ENCODE measurements at places on chromosomes 11 and 22.

DNA sequence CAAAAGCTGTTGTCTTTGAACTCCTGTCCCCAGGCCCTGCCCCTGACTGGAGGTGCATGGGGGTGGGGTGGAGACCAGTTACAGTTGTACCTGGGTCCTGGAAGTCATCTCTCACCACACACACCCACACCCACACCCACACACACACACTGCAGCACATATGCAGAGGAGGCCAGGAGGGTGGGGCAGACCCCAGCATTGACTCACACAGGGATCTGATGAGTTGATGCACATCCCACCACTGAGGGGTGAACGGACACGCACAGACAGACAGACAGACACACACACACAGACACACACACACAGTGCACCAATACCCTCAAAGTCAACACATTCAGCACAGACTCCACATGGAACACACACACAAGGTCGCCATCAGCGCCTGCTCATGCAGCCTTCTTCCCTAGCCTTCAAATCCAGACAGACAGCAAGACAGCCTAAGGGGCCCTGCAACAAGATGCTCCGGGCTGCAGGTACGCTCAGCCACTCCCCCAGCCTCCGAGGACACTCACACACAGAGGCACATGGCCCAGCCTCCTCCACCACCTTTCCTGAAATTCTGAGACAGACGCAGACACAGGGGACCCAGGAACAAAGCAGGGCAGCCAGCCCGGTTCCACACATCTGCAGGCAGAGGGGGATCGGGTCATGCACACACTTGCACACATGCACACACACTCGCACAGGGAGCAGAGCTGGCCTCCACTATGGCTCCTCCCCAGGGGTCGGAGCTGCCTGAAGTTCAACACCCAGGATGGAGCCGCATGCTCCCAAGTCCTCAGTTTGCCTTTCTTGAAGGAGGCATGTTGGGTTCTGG, 26.5 kb downstream of the SYT7 start:
- no peak for DNase-seq

- DNase-seq = no peak
Measured at GRCh38 chr11:16572945-16573344, 165.5 kb upstream of the C11orf58 start.

DNA sequence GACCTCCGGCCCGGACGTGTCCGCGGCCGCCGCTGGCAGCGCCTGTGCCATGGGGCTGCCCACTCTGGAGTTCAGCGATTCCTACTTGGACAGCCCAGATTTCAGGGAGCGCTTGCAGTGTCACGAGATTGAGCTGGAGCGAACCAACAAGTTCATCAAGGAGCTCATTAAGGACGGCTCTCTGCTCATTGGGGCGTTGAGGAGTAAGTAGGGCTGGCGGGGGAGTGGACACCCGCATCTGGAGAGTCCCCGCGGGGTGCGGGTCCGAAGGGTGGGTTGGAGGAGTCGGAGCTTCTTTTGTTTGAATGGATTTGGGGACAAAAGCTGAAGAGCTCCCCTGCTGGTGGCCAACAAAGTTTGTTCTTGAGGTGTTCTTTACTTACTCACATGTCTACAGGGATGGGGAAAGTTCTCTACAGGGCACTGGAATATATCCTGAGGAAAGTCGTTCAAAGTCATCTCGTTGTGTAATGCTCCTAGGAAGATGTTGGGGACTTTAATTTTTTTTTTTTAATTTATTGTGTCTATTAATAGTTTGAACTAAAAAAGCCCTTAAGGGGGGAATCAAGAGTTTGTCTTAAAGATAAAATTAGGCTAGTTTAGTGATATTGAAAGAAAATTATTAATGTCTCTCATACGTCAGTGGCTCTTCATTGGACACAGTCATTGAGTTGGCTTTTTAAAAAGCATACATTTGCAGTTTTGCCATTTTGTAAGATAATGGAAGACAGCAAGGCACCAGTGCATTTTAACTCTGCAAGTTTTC, 725 bp downstream of the ARHGAP42 start:
- no peak for DNase-seq

GRCh38 chr11:66701432-66702240, 23.9 kb upstream of the RBM4B start:
- DNase-seq = no peak

DNA sequence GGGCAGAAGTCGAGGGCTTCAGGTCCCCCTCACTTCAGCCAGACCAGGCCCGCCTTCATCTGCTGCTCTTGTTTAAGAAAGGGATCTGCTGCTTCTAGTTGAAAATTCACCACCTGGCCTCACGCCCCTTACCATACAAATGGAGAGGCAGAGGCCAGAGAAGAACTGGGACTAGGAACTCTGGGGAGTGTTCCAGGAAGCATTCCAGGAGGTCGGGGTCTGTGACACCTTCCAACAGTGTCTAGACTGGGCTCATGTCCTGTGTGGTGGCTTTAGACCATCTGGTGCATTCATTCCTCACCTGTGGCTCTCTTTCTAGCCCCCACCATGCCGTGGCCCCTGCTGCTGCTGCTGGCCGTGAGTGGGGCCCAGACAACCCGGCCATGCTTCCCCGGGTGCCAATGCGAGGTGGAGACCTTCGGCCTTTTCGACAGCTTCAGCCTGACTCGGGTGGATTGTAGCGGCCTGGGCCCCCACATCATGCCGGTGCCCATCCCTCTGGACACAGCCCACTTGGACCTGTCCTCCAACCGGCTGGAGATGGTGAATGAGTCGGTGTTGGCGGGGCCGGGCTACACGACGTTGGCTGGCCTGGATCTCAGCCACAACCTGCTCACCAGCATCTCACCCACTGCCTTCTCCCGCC, 12.3 kb downstream of the TSKU start:
- DNase-seq = no peak

DNA sequence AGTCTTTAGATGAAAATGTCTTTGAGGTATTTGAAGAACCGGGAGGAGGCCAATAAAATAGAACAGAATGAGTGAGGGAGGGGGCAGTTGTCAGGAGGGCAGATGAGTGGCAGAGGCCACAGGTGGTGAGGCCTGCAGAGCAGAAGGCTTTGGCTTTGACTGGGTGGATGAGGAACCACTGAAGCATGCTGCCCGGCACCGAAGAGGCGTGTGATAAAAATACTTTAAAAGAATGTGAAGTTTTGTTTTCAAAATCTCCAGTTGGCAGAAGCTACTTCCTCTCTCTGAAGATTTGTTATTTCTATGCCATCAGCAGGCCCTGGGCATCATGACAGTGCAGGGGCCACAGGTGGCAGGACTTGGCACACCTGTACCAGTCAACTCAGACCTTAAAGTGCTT, 6.3 kb downstream of the MS4A12 start:
- no peak for DNase-seq

GRCh38 chr11:85848556-85848955, 6.6 kb upstream of the CCDC83 start:
- no peak for DNase-seq

DNA sequence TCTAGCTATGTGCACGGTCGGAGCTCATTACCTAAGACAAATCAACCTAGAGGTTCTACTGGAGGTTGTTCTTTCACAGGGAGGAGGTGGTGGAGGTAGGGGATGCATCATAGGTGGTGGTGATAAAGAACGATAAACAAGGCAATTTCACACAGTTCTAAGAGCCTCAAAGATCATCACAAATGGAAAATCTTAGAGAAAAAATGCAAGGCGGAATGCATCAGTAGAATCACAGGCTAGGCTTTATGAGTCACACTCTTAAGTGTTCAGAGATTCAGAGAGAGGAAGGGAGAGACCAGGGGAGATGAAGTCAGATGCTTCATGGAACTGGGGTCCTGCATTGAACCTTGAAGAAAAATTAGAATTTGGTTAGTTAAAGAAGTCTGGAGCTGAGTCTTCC, 58.3 kb downstream of the TMPRSS5 start:
- DNase-seq = no peak

DNA sequence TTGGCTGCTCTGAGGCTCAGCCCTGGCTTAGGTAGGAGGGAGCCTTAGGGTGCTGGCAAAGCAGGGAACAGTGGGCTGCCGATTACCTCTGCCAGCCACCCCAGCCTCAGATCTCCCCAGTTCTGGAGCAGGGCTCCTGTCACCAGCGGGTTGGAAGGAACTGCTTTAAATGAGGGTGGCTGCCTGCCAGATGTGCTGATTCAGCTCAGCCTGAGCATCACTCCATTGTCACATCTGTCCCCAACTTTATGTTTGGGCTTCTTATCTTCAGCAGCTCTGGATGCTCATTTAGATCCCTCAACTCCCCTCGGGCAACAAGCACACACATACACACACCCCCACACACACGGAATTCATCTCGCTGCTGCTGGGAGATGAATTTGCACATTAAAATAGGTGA, 16.9 kb upstream of the ANKK1 start:
- no peak for DNase-seq

GRCh38 chr22:44823396-44823795, 71.0 kb downstream of the ARHGAP8 start:
- no peak for DNase-seq

- no peak for DNase-seq
Measured at GRCh38 chr11:11261629-11262028, 91.4 kb downstream of the CSNK2A3 start.

DNA sequence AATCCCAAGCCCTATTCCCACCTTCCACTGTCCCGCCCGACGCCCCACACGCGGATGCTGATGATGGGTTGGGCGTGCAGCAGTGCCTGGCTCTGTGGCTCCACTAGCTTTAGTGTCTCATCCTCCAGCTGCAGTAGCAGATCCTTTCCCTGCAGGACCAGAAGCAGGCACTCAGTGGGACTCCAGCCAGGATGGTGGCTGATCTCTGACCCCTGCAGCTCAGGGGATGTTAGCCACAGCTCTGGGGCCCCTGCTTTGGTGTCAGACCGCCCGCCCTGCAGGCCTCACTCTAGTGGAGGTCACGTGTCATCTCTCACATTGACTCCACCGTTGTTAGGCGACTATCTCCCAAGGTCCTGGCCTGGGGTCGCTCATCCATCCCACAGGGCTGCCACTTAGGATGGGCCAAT, 11.8 kb downstream of the SMPD1 start:
- DNase-seq = no peak

DNA sequence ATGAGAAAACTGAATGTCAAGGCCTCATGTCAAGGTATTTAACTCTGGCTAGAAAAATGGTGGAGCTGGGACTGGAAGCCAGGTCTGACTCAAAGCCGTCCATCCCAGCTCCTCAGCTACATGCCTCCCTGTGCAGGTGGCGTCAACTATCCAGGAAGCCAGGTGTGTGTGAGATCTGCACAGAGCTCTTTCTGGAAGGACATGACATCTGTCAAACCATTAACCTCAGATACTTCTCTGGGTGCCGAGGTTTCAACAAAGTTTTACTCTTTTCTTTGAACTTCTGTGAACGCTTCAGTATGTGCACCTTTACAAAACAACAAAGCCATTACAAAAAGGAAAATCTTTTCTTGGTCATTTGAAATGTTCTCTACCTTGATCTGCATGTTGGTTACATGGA, 7.0 kb upstream of the CASTOR1 start:
- DNase-seq = no peak

DNA sequence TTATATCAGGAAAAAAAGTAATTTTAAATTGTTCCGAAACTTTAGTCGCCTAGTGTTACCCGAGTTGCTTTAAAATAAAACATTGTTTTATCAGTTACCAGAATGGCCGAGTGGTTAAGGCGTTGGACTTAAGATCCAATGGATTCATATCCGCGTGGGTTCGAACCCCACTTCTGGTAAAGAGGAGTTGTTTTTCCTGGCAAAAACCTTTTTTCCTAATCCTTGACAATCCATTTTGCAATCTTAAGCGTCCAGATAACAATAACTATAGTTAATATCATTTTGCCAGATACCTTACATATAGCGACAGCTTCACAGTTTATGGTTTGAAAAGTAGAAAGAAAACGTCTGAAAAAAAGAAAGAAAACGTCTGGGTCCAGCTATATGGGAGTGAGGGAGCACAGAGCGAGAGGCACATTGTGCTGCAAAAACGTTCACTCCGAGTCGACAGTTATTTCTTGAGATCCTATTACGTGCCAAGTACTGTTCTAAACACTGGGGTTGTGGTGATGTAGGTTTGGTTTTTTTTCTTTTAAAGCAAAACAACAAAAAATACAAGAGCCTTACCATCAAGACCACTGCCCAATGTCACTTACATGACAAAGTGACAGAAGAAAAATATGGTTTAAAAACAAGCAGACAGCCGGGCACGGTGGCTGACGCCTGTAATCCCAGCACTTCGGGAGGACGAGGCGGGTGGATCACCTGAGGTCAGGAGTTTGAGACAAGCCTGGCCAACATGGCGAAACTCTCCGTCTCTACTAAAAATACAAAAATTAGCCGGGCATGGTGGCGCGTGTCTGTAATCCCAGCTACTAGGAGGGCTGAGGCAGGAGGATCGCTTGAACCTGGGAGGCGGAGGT, 40.6 kb downstream of the OR4D9 start:
- DNase-seq = no peak

- no peak for DNase-seq
Measured at GRCh38 chr22:23034621-23035556, 35.4 kb upstream of the GNAZ start.

GRCh38 chr22:21054714-21055563, 9.2 kb downstream of the LRRC74B start:
- DNase-seq = no peak
